NCI-H1417 (cell line): ENCODE measurements at places on chromosomes 16 and 17.

GRCh38 chr17:40522250-40522960 lies 21.0 kb upstream of the TNS4 start:
- DNase-seq: no peak

DNA sequence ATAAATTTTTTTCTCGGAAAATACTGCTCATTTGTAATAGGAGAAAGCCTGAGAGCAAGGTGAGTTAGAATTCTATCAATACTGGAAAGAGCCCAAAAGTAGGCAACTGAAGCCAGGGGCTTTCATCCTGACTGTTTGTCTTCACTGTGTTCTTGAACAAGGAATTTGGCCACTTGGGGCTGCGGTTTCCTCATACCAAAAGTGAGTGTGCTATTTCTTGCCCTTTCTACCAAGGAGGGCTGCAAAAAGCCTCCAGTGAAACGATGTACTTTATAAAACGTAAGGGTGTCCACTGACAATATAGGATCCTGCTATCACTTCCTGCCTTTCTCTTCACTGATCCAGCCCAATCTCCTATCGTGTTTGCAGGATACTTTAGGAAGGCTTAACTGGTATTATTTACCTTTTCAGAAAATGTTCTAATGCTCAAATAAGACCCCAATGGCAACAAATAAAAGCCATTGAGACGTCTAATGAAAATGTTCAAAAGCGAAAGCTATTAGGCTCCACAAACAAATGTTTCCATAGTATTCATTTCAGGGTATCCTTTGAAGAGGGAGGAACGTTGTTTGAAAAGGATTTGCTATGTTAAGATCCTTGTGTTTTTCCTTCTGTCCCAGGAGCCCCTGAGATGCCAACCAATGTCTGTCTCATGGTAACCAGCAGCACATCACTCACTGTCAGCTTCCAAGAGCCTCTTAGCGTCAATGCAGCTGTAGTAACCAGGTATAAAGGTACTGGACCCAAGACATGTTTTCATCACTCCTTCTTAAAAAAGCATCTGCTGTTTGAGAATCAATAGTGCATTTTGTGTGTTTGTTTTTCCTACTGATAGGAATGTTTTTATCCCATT lies 219.3 kb upstream of the NOG start:
- DNase-seq: no peak

DNA sequence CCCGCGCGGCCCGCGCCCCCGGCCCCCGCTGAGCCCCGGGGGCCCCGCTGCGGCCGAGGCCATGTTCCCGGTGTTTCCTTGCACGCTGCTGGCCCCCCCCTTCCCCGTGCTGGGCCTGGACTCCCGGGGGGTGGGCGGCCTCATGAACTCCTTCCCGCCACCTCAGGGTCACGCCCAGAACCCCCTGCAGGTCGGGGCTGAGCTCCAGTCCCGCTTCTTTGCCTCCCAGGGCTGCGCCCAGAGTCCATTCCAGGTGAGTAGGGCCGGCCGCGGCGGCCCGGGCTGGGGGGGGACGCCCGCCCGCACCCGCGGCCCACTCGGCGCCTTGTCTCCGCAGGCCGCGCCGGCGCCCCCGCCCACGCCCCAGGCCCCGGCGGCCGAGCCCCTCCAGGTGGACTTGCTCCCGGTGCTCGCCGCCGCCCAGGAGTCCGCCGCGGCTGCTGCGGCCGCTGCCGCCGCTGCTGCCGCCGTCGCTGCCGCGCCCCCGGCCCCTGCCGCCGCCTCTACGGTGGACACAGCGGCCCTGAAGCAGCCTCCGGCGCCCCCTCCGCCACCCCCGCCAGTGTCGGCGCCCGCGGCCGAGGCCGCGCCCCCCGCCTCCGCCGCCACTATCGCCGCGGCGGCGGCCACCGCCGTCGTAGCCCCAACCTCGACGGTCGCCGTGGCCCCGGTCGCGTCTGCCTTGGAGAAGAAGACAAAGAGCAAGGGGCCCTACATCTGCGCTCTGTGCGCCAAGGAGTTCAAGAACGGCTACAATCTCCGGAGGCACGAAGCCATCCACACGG lies 504 bp downstream of the MAZ start:
- peak; percentile 51 for DNase-seq

- no peak for DNase-seq
These were observed 257.6 kb upstream of the HSBP1 start for GRCh38 chr16:83550183-83550569.

DNA sequence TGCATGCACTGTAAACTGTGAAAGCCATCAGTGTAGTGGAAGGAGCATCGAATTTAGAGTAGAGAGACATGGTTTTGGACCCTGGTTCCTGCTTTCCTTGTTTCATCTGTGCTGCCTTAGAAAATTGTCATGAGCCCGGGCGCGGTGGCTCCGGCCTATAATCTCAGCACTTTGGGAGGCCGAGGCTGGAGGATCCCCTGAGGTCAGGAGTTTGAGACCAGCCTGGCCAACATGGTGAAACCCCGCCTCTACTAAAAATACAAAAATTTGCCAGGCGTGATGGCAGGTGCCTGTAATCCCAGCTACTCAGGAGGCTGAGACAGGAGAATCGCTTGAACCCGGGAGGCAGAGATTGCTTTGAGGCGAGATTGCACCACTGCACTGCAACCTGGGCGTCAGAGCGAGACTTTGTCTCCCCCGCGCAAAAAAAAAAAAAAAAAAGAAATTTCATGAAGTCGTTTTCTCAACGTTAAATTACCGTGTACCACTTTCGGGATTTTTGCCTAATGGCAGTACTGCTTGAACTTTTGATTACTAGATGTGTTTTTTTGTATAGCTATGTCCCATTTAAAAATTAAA lies 912 bp downstream of the COQ7 start:
- no peak for DNase-seq

GRCh38 chr17:34582185-34582900 lies 3.0 kb downstream of the TMEM132E start:
- peak; percentile 49 for DNase-seq

GRCh38 chr17:8599351-8600011 lies 31.0 kb downstream of the MYH10 start:
- DNase-seq: no peak

- no peak for DNase-seq
These were observed 16.6 kb downstream of the TXNDC11 start for GRCh38 chr16:11726008-11726407.

GRCh38 chr17:12046786-12047185 lies 26.1 kb downstream of the MAP2K4 start:
- no peak for DNase-seq

DNA sequence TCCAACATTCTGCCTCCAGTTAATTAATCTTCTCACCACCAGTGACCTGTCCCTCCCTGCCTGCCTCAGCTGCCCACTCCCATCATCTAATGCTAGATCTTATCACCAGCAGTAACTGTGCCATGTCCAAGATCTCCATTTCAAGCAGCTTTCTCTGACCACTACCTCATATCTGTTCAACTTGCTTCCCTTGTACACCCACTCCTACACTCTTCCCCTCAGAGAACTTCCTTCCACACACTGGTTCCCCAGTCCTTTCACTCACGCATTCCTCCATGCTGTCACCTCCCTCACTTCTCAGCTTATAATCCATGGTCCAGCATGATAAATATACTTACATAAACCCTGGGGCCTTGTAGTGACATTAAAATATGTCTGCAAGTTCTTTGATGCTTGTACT lies 31.8 kb upstream of the DYNLL2 start:
- DNase-seq: no peak

- DNase-seq: no peak
These were observed 35.7 kb upstream of the NDRG4 start for GRCh38 chr16:58464047-58464915.

DNA sequence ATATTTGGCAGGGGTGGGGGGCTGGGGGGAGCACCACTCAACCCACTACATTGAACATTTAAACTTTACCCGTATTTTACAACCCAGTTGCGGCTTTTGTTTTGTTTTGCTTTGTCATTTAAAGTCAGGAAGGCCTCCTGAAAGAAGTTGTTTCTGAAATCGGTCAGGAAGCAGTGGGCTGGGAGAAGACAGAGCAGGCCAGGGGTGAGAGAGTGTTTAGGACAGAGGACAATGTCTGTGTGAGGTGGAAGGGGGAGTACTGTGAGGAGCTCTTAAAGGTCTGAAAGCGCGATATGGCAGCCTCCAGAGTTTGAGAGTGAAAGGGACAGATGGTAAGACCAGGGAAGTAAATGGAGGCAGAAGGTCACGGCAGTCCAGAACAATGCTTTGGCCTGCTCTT lies 6.1 kb upstream of the WFIKKN2 start:
- DNase-seq: no peak

- DNase-seq: no peak
These were observed 42.6 kb upstream of the ERN1 start for GRCh38 chr17:64172510-64172909.

GRCh38 chr16:35751191-35751941 lies 2292.0 kb downstream of the TP53TG3F start:
- no peak for DNase-seq

- DNase-seq: no peak
These were observed 27.8 kb downstream of the TK2 start for GRCh38 chr16:66521951-66522771.

DNA sequence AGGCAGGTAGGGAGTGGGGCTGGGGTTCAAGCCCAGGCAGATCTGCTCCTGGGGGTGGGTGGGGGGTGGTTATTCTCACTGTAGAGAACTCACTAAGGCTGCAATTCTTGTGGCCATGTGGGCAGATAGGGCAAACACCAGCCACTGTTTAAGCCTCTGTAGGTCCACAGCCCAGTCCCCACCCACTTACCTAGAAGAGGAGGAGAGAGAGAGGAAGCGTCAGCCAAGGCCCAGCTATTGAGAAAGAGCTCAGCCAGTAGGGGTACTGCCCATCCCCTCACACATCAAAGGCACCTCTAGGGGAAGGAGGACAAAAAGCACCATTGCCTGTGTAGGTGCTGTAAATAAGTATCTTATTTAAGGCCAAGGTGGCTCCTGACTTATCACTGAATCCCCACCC lies 12.9 kb downstream of the KRT16 start:
- DNase-seq: no peak

DNA sequence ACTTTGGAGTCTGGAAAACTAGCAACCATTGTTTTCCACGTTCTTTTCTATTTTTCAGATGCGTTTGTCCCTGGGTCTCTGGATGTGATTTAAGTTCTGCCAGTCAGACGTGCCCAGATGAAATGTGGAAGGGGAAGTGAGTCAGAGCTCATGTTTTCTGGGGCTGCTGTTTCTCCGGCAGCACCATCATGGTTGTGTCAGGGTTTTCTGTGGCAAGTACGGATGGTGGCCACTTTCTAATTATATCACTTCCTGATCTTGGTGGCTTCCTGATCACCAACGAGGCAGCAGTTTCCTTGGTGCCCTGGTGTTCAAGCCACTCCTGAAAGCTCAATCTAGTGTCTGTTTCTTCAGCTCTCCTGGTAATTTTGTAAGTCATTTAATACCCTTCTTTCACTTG lies 31.4 kb upstream of the PMFBP1 start:
- peak; percentile 70 for DNase-seq

- DNase-seq: no peak
These were observed 127.0 kb upstream of the MON1B start for GRCh38 chr16:77064037-77064436.

DNA sequence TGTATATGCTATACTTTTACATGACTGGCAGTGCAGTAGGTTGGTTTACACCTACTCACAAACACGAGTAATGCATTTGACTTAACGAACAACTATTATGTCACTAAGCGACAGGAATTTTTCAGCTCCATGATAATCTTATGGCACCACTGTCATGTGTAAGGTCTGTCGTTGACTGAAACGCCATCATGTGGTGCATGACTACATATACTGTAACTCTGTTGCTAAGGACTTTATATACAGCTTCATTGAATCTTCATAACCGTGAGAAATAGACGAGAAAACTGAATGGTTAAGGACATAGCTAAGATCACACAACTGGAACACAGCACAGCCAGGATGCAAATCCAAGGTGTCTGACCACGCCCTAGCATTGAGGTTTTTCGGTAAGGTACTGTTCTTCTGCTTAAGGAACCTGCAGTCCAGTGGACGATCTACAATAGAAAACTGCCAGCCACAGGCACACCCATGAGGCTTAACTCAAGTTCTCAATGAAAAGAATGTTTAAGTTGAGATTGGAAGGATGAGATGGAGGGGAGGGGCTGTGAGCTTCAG lies 3.3 kb downstream of the CFAP20 start:
- DNase-seq: no peak

DNA sequence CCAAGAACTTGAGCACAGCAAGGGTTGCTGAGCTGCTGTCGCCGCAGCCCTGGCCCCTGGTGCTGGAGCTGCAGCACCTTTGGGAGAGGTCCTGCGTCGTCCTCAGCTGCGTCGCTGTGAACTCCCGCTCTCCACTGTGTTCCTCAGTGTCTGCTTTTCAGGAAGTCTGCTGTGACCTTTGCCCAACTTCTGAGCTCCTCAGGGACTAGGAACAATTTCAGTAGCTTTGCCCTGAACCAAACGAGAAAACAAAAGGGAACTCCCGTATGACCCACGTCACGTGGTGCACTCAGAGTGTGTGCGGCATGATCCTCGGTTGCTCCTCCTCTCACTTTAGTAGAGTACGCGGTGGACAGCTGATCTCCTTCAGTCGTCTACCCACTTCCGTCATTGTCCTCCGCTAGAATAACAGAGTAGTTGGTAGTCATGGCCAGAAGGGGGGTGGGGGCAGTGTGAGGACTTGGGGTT lies 44.2 kb downstream of the WDR45B start:
- no peak for DNase-seq
